ENCODE measurements at places on chromosomes 12 and 14.
A peak's percentile ranks its signal among the peaks of the same experiment; 100 is the strongest.

DNA sequence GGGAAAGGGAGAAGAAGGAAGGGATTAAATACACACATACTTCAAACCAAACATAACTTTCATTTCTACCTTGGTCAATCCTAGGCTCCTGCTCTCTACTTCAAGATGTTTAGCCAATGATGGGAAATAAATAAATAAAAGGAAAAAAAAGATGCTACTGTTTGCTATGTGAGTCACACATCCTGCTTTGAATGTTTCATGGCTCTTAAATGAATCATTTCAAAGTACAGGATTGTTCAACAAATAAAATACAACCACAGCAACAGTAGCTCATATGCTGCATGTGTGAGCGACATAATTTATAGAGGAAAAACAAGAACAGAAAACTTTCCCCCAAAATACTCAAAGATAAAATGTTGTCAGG is 54.3 kb upstream of the NPFF start:
- no peak for DNase-seq

DNA sequence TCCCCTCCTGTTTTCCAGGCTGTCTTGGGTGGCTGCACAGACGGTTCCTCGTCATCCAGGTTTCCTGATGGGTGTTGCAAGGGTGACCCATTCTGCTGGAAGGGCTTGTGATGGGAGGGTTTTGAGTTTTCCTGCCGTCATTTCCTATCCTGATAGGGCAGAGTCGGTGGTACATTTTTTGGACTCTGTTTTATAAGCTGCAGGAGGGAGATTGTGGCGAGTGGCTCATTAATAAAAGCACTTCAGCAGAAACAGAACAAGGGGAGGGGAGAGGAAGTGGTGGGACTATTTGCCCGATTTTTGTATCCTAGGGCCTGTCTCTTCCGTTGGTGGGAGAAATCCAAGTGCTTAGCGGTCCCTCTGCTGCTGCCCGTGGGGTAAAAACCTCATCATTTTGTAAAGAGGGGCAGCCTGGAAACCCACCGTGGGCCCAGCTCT is 40.0 kb downstream of the TSPAN9 start:
- DNase-seq: no peak

GRCh38 chr12:108600702-108601007 is 2.8 kb upstream of the TMEM119 start:
- DNase-seq: no peak

GRCh38 chr12:92010368-92010767 is 135.3 kb downstream of the BTG1 start:
- DNase-seq: no peak

DNA sequence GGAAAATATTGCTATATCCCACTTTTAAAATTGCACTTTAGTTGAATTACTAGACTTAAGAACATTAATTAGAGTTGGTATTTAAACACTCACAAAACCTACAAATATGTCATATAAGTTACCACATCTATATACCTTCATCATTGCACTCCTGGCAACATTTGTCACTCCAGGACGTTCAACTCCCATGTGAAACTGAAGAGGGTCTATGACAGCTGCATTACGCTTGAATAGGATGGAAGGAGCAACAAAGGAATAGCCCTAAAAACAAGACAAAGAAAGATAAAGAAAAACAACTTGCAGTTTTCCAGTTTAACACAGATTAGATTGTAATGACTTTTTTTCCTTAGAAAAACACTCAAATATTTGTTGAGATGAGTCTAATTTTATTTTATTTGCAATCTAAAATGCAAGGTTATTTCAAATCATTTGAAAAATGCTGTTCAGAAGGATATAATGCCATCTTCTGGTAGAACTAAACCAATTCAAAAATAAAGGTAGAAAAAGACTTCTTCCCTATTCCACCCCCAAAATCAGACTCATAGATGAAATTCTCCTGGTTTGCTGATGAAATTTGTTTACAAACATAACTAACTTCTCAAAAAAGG is 84.3 kb upstream of the TTC7B start:
- no peak for DNase-seq

DNA sequence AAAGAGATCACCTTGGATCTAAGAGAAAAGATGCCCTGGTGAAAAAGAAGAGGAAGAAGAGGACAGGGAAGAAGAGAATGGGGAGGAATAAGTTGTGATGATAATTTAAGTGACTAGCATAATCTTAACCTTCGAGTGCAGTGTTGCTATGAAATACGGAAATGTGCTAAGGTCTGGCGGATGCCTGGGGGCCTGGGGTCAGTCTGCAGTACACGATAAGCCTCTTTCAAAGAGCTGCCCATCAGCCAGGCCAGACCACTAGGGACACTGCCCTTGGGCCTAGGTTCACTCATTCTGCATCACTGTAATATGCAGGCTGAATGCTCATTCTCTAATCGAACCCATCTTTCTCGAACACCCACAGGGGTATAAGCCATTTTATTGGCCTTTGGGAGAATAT is 83.4 kb downstream of the PLEKHG3 start:
- no peak for DNase-seq

GRCh38 chr14:43803076-43803689 is 703.9 kb downstream of the FSCB start:
- DNase-seq: no peak

- DNase-seq: no peak
Measured at GRCh38 chr12:89210277-89210676, 142.0 kb downstream of the DUSP6 start.

GRCh38 chr14:63727231-63727735 is 582 bp downstream of the SGPP1 start:
- no peak for DNase-seq

DNA sequence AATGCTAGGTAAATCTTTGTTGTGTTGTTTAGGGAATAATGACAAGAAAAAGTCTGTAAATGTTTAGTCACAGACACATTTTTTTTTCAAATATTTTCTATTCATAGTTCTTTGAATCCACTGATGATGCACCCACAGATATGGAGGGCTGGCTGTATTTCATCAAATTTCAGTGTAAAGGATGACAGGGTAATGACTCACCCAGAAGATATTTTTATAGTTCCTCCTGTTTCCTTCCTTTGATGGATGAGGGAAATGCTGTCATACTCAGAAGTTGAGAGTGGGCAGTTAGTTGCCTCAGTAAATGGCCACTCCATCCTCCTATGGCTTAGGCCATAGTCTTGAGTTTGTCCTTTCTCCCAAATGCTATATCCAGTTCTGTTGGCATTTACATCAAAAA is 76.9 kb upstream of the REP15 start:
- no peak for DNase-seq

DNA sequence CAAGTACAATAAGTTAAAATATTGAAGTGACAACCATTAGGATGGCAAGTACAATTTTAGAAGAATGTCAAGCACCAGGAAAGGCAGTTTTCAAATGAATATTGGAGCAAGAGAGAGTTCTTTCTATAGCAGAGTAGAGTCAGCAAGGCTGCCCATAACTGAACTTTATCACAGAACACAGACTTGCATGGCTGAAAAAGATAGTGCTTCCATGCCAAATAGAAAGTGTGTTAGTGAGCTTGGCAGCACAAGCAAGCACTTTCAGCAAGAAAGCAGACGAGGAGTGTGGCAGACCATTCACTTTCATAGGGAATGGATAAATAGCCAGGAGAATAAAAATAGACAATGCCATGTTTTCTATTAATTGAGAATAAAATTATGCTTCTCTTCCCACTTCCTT is 647.0 kb upstream of the MGAT4C start:
- no peak for DNase-seq

DNA sequence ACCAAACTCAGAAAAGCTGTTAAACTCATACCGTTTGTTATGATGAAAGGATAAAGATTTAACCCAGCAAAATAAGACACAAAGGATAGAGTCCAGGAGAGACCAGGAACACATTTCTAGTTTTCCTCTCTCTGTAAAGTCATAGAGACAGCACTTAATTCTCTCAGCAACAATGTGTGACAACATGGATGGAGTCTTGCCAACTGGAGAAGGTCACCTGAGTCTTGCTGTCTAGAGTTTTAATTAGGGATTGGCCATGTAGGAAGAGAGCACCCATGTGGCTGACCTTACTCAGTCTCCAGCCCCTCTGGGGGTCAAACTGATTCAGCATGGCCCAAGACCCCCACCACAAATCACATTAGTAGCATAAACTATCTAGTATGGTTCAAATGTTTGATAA is 151.0 kb upstream of the ATF7IP start:
- no peak for DNase-seq

GRCh38 chr14:97381309-97381708 is 584.1 kb downstream of the VRK1 start:
- DNase-seq: no peak

GRCh38 chr12:129063600-129063999 is 210.3 kb downstream of the GLT1D1 start:
- no peak for DNase-seq

- peak; percentile 62 for DNase-seq
Measured at GRCh38 chr12:12010277-12011039, 60.3 kb upstream of the BCL2L14 start.

GRCh38 chr12:121787063-121788025 is 6.1 kb downstream of the RHOF start:
- no peak for DNase-seq

DNA sequence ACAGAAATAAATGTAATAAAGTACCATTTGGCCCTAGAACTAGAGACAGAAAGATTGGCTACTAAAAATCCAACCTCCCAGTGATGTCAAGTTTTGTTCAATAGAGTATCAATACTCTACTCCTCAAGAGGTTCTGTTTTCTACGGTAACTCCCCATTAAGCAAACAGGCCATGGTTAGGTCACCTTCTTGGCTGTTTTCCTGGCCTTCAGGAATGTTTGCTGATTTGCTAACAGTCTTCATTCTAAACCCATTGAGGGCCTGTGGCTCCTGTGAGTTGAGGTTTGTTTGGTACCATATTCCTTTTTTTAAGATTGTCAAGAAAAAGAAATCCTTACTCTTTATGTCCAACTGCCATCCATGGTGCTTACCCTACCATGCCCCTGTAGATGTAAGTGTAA is 1022.0 kb upstream of the TMEM132C start:
- DNase-seq: no peak

DNA sequence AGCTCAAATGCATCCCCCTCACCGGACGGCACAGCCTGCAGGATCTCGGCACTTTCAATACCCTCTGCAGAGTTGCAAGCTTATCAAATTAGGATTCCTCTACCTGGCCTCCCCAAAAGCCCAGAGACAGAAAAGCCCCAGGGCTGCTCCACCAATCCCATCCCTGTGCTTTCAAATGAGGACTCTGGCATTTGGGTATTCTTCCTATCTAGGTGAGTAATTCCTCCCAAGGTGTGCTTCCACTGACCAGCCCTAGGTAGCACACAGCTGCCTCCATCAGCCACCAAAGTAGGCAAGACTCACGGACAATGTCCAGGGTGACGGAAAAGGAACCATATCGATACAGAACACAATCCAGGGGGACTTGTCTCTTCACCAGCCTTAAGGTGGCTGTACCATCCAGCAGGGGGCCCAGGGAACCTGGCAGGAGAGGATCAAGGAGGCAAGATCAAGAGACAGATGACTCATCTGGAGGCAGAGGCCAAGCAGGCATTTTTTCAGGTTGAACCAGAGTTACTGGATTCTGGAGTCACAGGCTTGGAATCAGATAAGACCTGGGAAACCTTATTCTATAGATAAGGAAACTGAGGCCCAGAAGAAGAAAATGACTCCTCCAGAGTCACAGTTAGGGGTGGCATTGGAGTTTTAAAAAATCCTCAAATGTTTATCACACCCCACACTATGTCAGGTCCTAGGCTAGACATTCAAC is 9.9 kb downstream of the PMEL start:
- DNase-seq: no peak

DNA sequence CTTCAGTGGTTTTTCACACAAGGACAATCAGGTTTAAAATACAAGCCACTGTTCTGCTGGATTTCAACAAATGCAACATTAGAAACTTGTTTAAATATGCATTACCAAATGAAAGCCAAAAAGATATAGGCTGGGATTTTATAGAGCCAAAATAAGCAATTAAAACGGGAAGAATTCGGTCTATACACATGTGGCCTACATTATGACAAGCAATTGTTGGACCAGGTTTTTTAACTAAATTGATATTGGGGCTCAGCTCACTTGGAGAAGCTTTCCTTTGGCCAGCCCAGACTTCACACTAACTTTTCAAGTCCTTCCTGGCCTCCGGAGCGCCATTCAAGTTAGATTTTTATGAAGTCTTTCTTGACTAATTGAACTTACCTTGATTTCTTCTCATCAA is 16.9 kb upstream of the PDE3A start:
- DNase-seq: no peak

- DNase-seq: no peak
Measured at GRCh38 chr12:98060411-98060810, 455.0 kb upstream of the TMPO start.

DNA sequence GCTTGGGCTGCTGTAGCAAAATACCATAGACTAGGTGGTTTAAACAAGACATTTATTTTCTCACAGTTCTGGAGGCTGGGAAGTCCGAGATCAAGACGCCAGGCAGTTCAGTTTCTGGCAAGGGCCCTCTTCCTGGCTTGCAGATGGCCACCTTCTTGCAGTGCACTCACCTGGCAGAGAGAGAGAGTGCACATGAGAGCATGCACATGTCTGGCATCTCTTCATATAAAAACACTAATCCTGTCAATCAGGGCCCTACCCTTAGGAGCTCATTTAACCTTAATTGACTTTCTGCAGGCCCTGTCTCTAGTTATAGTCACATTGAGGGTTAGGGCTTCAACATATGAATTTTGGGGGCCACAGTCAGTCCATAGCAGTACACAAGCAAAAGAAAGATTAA is 12.4 kb upstream of the EVL start:
- no peak for DNase-seq

- DNase-seq: no peak
Measured at GRCh38 chr12:76312315-76312714, 35.9 kb downstream of the BBS10 start.

- DNase-seq: no peak
Measured at GRCh38 chr14:59116984-59117415, 71.5 kb upstream of the DAAM1 start.

GRCh38 chr14:91365552-91365951 is 52.1 kb downstream of the CCDC88C start:
- DNase-seq: no peak

DNA sequence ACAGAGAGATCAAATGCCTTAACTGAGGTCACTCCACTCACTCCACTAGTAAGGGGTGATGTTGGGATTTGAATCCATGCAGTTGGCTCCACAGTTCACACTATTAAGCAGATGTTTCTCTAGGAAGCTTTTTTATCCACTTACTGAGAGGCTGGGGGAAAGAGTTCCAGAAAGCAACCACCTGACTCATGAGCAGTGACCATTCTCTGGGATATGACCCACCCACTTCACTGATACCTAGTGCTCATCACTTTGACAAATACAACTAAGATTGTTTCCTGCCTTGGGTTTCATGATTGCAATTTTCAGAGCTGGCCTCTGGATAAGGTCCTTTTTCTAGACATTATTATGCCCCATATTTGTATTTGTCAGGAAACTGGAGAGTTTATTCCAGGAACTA is 152.1 kb upstream of the PLEKHG7 start:
- no peak for DNase-seq

DNA sequence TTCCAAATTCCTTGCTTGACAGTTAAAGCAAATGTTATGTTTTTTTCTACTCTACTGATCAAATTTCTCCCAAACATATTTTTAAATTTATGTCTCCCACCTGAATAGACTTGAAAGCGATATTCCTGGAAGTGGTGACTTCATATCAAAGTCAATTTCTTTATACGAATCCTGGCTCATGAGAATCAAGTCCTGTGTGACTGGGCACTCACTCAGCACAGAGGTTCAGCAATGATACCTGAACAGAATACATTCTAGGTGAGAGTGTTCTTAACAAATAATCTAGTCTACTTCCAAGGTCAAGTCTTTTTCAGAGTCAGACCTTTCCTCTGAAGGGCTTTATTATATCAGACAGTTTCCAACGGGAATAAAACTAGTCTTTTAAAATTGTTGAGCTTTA is 1070.6 kb downstream of the TRHDE start:
- no peak for DNase-seq
